ENCODE measurements at places on chromosomes 7 and 10. TPM values are rescaled to one million over a fixed set of nuclear protein-coding genes. Genes with fewer than 3 reads are reported as not detected.

Gene CPN1
- not detected for total RNA-seq

Gene SHH
- total RNA-seq = not detected

Gene ZFAND4
- total RNA-seq = 14.3 TPM

Gene ST8SIA6
- 1.5 TPM for total RNA-seq
